Heart right ventricle (tissue), 16 donors: ENCODE measurements at places on chromosomes 11 and 22.
A peak's percentile ranks its signal among the peaks of the same experiment; 100 is the strongest.

- peaks cover 3% of the 10 kb centered on the region for H3K36me3 ChIP-seq
- H3K27me3 ChIP-seq, result no peaks in the 10 kb centered on the region
- H3K27ac ChIP-seq, result peak overlapping the region; percentile 71
Measured at GRCh38 chr22:46690146-46690545, 47.9 kb downstream of the CERK start.

DNA sequence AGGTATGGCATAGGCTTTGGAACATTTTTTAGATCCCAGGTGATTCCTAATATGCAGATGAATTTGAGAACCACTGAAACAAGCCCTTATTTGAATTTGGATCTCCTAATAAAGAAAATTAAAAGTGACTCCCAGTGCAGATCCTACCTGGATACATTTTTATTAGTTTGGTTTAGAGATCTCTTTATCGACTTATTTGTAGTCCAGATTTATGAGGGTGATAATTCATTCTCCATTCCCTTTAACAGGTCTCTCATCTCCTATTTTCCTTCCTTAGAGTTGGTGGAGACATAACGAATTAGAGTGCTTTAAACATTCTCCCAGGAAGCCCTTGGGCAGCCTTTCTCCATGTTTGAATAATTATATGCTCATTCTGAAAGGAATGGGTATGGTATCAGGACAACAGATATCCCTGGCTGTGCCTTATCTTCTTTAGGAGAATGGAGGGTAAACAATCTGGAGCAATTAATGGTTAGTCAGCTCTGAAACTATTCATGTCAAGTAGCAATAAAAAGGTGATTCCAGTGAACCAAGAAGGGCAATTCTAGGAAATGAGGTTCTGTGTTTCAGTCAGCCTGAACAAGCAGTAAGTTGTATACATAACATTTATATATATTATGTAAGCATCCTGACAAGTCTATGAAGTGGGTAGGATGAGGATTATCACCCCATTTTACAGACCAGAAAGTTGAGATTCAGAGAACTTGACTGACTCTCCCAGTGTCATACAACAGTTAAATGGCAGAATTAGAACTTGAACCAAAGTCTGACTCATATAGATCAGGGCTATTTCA is 53.9 kb upstream of the RCE1 start:
- H3K4me3 ChIP-seq, result no peak overlapping the region
- H3K27ac ChIP-seq, result no peak overlapping the region
- no peaks in the 10 kb centered on the region for H3K4me1 ChIP-seq
- DNase-seq, result no peak
- H3K27me3 ChIP-seq, result no peaks in the 10 kb centered on the region
- H3K36me3 ChIP-seq, result no peaks in the 10 kb centered on the region

GRCh38 chr22:37267135-37267587 is 15.1 kb upstream of the CYTH4 start:
- no peak for DNase-seq
- no peak overlapping the region for H3K27ac ChIP-seq
- no peaks in the 10 kb centered on the region for H3K4me1 ChIP-seq
- no peaks in the 10 kb centered on the region for H3K36me3 ChIP-seq

- H3K27me3 ChIP-seq, result no peaks in the 10 kb centered on the region
- no peak overlapping the region for H3K4me3 ChIP-seq
- DNase-seq, result peak; percentile 50
- H3K4me1 ChIP-seq, result no peaks in the 10 kb centered on the region
- no peaks in the 10 kb centered on the region for H3K36me3 ChIP-seq
- no peak overlapping the region for H3K27ac ChIP-seq
Measured at GRCh38 chr22:17501679-17502285, 61.5 kb upstream of the SLC25A18 start.

- no peak for DNase-seq
- no peak overlapping the region for H3K4me3 ChIP-seq
- no peak overlapping the region for H3K27ac ChIP-seq
- H3K36me3 ChIP-seq, result no peaks in the 10 kb centered on the region
- H3K27me3 ChIP-seq, result peaks cover 5% of the 10 kb centered on the region
Measured at GRCh38 chr22:39820256-39820655, 73.3 kb downstream of the ENTHD1 start.

DNA sequence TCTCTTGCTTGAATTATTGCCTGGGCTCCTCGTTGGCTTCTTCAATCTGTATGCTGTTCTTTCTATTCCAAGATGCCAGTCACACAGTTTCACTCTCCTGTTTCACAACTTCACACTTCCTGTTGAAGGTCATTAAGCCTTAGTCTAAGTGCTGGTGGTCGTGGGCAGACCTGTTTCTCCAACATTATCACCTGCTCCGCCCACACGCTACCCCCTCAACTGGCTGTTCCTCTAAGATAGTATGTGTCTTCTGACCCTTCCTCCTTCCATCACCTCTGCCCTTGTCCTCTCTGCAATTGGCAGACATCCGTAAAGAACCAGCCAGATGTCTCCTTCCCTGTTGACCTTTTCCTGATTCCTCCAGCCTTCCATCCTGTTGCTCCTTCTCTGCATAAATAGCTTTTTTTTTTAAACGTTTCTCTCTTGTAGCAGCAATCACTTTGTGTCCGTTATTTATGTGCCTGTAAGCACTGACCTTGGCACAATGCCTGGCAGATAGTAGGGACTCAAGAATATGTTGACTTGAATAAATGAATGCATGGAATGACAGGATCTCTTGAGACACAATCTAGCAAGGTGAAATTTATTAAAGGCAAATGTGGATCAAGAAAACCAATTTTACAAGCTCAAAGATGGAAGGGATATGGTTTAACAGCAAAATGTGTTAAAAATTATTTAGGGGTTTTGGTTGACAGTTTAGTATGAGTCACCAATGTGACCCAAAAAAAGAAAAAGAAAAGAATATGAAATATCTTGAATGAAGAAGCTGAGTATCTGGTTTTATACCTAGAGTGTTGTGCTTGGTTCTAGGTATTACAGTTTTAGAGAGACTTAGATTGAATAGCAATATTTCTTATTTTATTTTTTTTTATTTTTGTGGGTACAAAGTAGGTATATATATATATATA is 12.6 kb downstream of the DIXDC1 start:
- H3K36me3 ChIP-seq, result no peaks in the 10 kb centered on the region
- no peaks in the 10 kb centered on the region for H3K27me3 ChIP-seq
- peaks cover 11% of the 10 kb centered on the region for H3K4me1 ChIP-seq
- H3K4me3 ChIP-seq, result no peak overlapping the region
